ENCODE measurements at places on chromosomes 7 and 10.

GRCh38 chr7:138746073-138746472, 44.9 kb upstream of the SVOPL start:
- DNase-seq = peak; percentile 28

GRCh38 chr10:73979809-73980433, 18.0 kb upstream of the VCL start:
- no peak for DNase-seq

DNA sequence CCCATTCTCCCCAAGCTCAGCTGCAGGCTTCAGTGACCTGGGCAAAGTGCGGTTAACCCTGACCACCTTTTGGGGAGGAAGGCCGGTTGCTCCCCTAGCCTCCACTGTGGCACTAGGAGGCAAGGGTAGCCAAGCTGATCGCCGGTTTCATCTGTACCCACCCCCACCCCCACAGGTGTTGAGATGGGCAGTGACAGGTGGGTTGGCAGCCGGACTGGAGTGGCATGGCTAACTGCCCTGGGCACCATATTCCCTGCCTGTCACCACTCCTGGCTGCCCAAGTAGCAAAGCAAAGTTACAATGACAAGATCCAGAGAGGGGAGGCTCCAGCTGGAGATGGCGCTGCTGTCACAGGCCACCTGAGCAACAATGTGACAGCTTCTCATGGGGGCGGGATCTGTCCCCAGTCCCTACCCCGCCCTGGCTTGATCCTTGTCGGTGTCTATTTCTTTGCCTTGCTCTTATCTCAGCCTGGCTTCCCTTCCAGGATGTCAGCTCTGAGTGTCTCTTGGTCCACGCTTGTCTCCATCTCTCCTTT, 27.0 kb upstream of the BMS1 start:
- DNase-seq = no peak

- no peak for DNase-seq
Measured at GRCh38 chr7:45203936-45204445, 46.4 kb downstream of the RAMP3 start.

DNA sequence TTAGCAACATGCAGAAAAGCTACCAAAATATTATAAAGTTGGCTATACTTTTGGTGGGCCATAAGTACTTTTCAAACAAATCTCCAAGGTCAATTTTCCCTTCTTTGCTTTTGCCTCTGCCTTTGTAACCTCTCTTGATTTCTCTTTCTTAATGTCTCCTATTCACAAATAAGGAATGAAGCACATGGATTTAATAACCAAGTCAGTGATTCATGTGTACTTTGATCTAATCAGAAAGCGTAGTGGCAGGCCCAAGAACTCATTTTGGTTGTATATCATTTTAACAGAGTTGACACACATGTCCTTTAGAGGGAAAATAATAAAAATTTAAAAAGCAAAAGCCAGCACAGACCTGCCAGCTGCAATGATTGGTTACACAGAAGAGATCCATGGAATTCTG, 93.7 kb downstream of the FZD1 start:
- DNase-seq = no peak

DNA sequence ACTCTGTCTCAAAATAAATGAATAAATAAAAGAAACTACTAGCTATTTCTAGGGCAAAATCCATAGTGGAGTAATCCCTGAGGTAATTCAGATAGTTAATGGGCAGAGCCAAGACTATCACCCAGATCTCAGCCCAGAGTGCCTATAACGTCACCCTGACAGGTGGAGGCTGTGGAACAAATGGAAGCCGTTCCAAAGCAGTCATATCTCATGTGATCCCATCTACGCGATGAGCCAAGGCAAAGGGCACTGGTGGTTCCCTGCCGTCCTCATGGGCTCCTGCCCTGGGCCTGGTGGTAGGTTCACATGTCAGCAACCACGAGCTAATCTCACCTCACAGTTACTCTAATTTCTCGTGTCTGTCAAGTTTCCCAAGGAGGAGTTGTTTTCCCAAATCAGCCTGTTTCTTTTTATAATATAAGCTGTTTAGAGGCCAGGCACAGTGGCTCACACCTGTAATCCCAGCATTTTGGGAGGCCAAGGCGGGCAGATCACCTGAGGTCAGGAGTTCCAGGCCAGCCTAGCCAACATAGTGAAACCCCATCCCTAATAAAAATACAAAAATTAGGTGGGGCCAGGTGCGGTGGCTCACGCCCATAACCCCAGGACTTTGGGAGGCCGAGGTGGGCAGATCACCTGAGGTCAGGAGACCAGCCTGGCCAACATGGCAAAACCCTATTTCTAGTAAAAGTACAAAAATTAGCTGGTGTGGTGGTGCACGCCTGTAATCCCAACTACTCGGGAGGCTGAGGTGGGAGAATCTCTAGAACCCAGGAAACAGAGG, 22.5 kb upstream of the ASCC1 start:
- no peak for DNase-seq

GRCh38 chr7:27906385-27907091, 166.6 kb downstream of the TAX1BP1 start:
- DNase-seq = no peak

DNA sequence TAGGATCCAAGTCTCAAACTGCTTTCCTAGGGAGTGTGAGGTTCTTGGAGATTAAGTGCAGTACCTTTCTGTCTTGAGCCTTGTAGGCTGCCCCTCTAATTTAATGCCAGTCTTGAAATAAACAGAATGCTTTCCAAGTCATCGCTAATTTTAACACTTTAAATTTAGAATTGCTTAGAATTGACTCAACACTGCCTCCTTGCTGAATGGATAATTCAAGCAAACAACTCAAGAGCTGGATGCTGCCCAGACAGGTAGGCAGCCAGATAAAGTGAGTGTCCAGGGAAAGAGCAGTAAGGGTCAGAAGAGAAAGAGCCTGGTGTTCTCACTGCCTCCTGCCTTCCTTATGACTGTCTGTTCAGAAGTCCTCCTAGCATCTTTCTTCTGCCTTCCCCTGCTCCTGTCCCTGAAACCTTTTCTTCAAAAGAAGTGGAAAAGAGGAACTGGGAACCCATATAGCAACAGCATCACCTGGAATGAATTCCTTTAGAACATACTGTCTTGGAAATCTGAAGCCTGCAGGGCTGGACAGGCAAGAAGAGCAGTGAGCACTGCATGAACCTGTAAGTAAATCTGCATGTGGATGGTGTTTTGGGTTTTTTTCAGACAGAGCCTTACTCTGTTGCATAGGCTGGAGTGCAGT, 3.1 kb upstream of the GOT1 start:
- DNase-seq = no peak

- no peak for DNase-seq
Measured at GRCh38 chr10:49297818-49298670, 926 bp upstream of the C10orf71 start.

DNA sequence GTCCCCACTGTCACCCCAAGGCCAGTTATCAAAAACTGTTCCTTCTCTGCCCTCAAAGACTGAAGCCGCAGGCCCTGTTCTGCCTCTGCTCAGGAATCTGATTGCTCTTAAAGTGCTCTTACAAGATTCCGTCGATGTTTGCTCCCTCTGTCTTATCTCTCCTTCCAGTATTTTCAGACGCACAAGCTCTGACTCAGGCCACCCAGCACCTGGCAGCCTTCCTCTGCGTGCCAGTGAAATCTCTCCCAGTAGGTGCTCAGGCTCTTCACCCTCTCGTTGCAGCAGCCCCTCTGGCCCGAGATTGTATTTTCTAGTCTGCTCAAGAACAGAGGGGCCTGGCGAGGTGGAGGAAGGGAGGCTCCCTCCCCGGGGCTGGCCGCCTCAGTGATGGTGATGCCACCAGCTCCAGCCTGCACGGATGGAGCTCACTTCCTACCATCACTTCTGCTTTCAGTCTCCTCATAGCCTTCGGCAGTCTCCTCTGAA, 276.2 kb downstream of the USP6NL start:
- no peak for DNase-seq

GRCh38 chr7:86949052-86949778, 110.2 kb downstream of the ELAPOR2 start:
- DNase-seq = no peak

DNA sequence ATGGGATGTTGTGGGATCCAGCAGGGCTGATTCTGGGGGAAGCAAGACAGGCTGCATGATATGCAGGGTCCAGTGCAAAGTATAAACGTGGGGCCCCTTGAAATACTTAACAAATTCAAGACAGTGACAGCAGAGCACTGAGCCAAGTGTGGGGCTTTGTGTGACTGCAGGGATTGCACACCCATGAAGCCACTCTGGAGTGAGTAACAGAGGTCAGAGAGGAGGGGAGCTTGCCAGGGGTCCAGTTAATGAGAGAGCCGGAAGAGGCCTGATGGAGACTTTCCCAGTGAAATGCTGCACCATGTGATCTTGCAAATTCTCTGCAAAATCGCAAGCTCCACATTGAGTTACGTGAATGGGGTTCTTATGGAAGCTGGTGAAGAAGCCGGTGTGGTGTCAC, 5.6 kb downstream of the NPVF start:
- DNase-seq = no peak

- no peak for DNase-seq
Measured at GRCh38 chr10:117360994-117361667, 14.1 kb downstream of the PDZD8 start.

- DNase-seq = peak; percentile 38
Measured at GRCh38 chr10:124612611-124613498, 131.3 kb downstream of the FAM53B start.

GRCh38 chr10:63671317-63671937, 150.2 kb downstream of the REEP3 start:
- no peak for DNase-seq

- no peak for DNase-seq
Measured at GRCh38 chr10:1465418-1465911, 271.9 kb downstream of the ADARB2 start.

- DNase-seq = no peak
Measured at GRCh38 chr10:94075506-94075905, 81.8 kb downstream of the PLCE1 start.

- DNase-seq = no peak
Measured at GRCh38 chr10:57506414-57507094, 761.1 kb downstream of the IPMK start.

DNA sequence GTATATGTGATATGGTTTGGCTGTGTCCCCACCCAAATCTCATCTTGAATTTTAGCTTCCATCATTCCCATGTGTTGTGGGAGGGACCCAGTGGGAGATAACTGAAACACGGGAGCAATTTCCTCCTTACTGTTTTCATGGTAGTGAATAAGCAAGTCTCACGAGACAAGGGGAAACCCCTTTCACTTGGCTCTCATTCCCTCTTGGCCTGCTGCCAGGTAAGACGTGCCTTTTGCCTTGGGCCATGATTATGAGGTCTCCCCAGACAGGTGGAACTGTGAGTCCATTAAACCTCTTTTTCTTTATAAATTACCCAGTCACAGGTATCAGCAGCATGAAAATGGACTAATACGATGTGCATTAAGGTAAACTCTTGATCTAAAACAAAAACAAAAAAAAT, 357.1 kb upstream of the AOAH start:
- no peak for DNase-seq

Data from CD4-positive, alpha-beta T cell treated with Interleukin-2 at 100 ng/mL for 4 hours (primary cell).